T-helper 17 cell (primary cell): ENCODE measurements at places on chromosomes 3 and 15.

DNA sequence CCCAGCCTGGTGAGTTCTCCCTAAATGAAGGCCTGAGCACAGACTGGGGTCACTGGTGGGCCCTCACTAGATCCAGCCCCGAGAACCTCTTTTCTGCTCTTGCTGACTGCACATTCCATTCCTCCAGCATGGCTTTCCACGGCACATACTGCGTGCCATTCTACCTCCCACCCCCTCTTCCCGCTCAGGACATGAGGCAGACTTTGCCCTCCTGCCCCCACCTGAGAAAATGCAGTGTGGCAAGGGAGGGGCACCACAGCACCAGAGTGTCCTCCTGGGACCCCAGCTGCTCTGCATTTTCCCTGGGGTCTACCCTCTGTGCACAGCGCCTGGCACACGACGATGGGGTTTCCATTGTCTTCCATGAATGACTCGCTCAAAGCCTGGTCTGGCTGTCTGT is 6.1 kb upstream of the SLCO2A1 start:
- DNase-seq, result no peak

DNA sequence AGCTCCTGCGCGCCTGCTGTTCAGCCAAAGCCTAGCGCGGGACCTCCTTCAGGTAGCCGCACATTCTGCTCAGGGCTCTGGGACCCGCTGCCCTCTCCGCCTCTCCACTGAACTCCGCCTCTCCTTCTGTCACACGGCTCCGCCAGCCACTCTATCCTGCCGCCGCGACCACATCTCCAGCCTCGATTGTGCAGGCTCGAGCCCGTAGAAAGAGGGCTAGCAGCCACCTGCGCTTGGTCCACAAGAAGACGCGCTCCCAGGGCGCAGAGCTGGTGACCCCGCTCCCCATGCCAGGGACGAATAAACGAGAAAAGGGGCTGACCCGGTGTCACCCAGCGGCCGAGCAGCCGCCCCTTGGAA is 1.1 kb upstream of the VIPR1 start:
- no peak for DNase-seq

DNA sequence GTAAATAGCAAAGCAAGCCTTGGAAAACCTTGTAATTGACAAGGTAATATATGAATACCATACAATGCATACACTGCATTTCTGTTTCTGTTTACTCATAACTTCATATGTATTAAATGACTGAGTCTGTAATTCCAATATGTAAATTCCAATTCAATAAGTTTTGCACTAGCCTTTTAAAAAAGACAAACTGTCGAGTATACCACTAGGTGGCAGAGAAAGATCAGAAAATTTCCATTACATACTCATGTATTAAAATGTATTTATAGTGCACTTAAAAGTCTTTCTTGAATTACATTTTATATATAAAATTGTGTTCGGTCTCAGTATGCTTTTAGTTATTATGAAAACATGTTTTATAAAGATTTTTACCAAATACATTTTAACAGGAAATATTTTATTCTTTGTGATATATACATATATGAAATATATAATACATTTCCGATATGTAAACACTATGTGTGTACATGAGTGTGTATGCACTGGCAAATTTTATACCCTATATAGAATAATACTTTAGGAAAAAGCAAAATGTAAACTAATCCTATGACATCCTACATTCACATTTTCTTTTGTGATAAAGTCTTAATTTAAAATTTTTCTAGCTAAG is 216.8 kb downstream of the VGLL3 start:
- no peak for DNase-seq

GRCh38 chr15:63887630-63888029 is 53.9 kb upstream of the HERC1 start:
- no peak for DNase-seq

DNA sequence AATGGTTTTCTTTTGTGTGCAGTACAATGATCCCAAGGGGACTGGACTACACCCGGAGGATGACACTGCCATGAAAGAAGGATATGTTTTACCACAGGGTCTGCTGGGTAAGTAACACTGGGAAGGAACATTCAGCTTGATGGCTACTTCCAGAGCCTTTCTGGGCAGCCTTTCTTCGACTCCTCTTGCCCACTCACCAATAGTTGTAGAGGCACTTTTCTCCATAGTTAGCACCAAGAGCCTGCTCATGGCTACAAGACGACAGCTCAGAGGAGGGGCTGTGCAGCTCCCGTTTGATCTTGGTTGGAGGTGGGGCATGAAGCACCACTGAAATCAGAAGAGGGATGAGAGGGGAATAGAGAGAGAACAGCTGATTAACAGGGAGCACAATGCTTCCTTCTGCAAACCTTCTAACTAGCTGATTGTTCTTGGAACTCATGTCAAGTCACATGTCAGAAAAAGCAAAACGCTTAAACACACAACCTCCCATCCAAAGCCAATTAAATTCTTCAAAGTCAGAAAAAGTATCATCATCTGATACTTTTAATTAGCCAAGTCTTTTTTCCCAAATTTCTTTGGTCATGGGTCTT is 27.9 kb downstream of the ETV5 start:
- no peak for DNase-seq

GRCh38 chr15:80570553-80570952 is 124.6 kb upstream of the ABHD17C start:
- DNase-seq, result no peak

GRCh38 chr3:140972833-140973232 is 31.2 kb downstream of the SLC25A36 start:
- DNase-seq, result no peak

DNA sequence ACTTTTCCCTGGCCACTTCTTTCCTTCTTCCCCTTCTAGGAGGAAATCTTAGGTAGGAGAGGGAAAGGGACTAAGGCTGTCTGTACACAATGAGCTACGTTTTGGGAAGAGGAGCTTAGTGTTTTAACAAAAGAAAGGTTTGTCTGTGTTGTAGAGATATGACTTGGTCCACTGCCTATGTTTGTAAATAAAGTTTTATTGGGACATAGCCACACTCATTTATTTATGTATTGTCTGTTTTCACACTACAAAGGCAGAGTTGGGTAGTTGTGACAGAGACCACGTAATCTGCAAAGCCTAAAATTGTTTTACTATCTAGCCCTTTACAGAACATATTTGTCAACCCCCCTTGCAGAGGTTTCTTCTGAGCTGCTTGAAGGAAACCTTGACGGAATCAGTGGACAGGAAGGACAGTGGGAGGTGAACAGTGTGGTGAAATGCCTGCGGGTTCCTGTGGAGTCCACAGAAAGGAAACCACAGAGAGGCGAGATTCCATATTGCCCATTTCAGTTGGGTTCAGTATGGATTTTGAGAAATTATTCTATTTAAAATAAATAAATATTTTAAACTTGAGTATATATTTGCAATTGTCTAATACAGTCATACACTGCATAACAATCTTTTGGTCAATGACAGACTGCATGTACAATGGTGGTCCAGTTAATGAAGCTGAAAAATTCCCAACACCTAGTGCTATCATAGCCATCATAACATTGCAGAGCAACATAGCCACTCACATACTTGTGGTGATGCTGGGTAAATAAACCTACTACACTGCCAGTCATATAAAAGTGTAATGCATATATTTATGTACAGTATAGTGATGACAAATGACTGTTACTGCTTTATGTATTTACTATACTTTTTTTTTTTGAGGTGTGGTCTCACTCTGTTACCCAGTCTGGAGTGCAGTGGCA is 157.9 kb upstream of the NUDT16 start:
- no peak for DNase-seq

DNA sequence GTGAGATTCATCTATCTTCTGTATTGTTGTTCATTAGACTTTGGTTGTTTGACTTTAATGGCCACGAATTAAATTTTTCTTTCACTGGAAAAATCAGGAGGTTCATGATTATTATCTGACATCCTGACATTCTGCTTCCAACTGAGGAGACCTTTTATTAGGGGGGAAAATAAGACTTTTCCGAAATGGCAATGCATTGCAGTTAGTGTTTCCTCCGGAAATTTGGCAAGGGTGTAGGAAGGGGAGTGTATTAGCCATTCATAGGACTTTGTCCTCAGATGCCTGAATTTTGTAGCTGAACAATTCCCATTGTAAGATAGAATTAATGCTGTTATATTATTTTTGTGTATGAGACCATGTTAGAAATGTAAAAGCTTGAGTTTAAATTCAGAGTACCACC is 450.6 kb upstream of the TGFBR2 start:
- DNase-seq, result no peak

DNA sequence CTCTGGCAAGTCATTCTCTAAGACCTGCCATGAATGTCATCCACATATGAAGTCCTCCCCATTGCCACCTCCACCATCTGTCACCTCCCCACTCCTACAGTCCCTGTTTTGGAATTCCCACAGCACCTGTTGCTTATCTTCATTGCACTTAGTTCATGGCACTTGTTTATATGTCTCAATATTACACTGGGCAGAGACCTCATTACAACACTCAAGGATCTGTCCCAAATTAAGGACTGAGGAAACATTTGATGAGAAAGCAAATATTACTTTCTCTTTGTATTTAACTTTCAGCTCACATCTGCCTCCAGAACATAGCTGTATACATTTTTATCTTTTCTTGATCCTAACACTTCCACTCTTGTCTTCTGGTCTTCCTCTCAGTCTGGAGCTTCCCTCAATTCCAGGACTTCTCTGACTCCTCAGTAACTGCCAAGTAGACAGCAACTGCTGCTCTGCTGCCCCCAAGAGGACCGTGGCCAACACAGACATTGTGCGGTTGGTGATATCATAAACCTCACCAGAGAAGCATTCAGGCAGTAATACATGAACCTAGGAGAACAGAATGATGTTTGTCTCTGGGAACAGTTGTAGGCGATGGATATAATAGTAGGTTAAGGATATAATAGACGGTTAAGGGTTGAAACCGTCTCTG is 45.0 kb upstream of the FGF12 start:
- DNase-seq, result no peak

- DNase-seq, result no peak
These were observed 186.4 kb downstream of the ADAMTS9 start for GRCh38 chr3:64501298-64501906.

DNA sequence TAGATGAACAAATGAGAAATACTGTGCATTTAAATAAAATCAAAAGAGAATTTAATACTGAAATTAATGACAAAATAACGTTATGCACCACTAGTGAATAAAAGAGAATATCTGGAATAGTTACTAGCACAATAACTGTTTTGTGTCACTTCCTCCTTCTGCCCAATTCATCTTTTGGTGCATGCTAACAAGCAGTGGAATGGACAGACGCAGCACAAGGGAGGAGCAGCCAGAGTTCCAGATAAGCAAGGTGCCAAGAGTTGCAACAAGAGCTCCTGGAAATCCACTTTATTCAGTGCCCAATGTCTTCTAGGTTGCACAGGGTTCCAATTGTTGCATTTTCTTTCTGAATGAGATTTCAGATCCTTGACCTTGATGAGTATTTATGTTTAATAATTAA is 66.5 kb upstream of the PLXND1 start:
- DNase-seq, result no peak

- no peak for DNase-seq
These were observed 113.1 kb upstream of the UMPS start for GRCh38 chr3:124617177-124617576.

DNA sequence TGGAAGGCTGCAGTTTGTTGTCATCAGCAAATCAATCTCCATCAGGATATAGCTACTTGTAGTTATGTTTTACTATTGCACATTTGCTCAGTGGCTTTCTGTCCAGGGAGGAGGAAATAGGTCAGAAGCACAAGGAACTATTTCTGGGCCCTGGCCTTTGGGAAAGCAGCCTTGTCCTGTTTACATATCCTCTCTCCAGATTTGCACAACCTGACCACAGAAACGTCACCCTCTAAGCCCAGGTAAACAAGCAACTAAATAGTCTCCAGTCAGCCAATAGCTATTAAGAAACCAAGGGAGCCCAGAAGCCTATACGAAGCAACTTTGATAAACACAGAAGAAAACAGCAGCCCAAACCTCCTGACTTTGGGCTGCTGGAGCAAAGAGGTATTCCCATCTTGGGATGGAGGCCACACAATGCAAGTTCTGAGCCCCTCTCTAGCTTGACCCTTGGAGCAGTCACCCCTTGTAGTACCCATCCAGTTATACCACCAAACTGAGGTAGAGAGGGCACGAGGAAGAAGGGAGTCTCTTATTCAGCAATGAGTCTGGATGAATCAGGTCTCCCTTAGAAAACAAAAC is 2.3 kb upstream of the FEM1B start:
- no peak for DNase-seq

GRCh38 chr3:121295979-121296378 is 249.8 kb downstream of the POLQ start:
- no peak for DNase-seq

DNA sequence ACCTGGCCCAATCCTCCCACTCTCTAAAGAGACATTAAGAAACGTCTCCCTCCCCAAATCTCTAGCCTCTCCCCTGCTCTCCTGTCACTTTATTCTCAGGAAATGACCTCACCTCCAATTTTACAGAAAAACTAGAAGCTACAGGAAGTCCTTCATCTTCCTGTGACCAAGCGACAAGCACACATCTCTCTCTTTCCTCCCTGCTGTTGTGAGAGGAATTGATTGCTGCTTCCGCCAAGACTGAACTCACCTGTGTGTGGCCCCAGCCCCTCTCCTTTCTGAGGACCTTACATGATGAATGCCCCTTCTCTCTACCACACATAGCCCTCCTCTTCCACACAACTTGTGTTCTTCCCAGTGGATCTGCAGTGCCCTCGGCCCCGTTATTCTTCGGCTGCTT is 18.2 kb downstream of the DNAJB8 start:
- no peak for DNase-seq

- no peak for DNase-seq
These were observed 367.6 kb upstream of the NDN start for GRCh38 chr15:24054547-24055245.

DNA sequence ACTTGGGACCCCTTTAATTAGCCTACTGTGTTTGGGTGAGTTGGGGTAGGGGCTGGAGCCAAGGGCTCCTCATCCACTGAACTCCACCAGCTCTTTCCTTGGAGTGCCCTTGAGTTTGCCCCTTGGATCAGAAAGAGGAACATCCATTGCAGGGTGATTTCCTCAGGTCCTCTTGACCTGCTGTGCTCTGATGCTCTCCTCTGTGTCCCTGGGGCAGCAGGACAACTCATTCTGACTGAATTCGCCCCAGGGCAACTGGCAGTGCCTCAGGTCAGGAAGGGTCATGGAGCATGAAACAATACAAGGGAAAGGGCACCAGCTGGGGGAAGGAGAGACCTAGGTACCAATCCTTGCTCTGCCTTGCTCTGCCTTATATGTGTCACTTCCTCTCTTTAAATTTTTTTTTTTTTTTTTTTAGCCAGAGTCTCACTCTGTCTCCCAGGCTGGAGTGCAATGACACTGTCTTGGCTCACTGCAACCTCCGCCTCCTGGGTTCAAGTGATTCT is 47.8 kb downstream of the BSN start:
- DNase-seq, result no peak
